NCI-H526 (cell line): ENCODE measurements at places on chromosomes 7 and 10.
A peak's percentile ranks its signal among the peaks of the same experiment; 100 is the strongest.

GRCh38 chr7:99601656-99602310 is 3.7 kb downstream of the TMEM225B start:
- no peak for DNase-seq

- no peak for DNase-seq
These were observed 20.6 kb downstream of the NPY start for GRCh38 chr7:24304494-24305095.

DNA sequence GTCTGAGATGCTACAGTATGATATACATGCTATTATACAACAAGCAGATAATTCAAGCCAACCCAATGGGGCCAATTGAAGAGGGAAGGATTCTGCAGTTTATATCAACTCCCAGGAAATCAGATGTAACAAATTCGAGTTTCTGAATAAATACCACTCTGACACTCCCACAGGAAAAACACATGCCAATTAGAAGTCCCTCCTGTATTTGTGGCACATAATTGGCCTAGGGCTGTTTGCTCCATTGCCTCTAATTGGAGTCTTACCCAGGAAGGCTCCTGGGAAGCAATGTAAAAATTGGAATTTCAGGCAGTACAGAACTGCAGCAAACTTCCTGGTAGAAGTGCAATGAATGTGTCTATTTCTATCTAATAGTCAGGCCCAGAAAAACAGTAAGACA is 4.7 kb downstream of the PPA1 start:
- no peak for DNase-seq

DNA sequence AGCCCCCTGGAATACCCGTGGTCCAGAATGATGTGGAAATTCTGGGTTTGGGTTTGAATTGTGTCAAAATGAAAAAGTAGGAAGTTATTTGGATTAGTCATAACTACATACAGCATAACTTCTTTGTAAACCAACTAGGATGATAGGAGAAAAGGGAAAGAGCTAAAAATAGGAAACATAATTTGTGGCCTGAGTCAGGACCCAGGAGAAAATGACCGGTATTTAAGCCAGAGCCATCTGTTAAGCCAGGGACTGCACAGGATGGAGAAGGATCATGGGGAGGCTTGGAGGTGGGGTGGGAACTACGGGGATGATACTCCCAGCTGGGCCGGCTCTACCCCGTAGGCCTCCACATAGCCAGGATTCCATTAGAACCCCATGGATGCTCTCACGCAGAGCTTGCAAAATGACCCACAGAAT is 98.6 kb downstream of the MYOF start:
- no peak for DNase-seq

GRCh38 chr7:35374858-35375257 is 121.0 kb upstream of the TBX20 start:
- no peak for DNase-seq

DNA sequence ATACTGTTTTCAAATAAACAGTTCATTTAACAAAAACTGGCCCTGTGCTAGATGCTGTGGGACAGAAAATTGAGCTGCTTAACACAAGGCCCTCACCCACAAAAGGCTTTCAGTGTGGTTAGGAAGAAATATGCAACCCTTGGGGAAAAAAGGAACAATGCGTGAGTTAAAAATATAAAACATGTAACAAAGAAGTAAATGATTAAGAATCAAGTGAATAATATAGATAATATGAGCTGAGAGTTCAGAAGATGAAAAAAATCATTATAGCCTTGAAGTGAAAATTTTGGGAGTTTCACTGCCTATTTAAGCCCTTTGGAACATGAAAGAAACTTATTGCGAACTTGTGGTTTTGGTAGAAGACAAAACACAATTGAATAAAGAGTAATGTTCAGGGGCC is 495.4 kb downstream of the GFRA1 start:
- no peak for DNase-seq

GRCh38 chr10:76657337-76658012 is 980.1 kb downstream of the KCNMA1 start:
- no peak for DNase-seq

GRCh38 chr10:103983367-103983911 is 16.5 kb downstream of the SLK start:
- DNase-seq, result no peak

DNA sequence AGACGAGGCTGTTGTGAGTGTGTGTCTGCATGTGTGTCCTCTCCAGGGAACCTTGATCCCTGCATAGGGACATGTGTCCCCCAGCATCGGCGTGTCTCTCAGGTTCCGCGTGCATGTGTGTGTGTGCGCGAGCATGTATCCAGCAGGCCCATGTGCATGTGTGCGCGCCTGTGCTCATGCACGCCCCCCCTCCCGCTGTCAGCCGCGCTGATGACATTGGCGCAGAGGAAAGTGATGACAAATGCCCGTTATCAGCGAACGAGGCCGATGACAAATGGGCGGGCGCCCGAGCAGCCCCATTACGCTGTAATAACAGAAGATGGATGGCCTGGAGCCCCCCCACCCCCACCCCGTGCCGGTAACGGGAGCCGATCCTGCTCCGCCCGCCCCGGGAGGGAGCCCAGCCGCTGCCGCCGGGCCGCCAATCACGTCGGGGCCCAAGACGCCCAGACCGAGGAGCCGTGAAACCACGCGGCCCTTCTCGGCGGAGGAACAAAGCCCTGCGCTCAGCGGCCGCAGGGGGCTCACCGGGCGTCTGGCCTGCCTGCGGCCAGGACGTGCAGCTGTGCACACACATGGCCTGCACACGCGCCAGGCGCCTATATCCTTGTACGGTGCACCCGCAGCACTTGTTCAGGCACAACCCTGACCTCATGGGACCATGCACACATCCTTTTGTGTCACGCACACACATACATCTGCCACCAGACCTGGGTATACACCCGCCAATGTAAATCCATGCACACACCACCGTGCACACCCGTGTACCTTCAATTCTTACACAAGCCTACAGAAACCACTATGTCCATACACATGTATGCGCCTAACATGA is 21.5 kb downstream of the POLL start:
- DNase-seq, result peak; percentile 41

GRCh38 chr10:111098679-111099437 is 22.0 kb downstream of the ADRA2A start:
- no peak for DNase-seq

- no peak for DNase-seq
These were observed 260.3 kb upstream of the FERD3L start for GRCh38 chr7:19405541-19405940.

- no peak for DNase-seq
These were observed 588 bp upstream of the PAOX start for GRCh38 chr10:133378251-133379096.

DNA sequence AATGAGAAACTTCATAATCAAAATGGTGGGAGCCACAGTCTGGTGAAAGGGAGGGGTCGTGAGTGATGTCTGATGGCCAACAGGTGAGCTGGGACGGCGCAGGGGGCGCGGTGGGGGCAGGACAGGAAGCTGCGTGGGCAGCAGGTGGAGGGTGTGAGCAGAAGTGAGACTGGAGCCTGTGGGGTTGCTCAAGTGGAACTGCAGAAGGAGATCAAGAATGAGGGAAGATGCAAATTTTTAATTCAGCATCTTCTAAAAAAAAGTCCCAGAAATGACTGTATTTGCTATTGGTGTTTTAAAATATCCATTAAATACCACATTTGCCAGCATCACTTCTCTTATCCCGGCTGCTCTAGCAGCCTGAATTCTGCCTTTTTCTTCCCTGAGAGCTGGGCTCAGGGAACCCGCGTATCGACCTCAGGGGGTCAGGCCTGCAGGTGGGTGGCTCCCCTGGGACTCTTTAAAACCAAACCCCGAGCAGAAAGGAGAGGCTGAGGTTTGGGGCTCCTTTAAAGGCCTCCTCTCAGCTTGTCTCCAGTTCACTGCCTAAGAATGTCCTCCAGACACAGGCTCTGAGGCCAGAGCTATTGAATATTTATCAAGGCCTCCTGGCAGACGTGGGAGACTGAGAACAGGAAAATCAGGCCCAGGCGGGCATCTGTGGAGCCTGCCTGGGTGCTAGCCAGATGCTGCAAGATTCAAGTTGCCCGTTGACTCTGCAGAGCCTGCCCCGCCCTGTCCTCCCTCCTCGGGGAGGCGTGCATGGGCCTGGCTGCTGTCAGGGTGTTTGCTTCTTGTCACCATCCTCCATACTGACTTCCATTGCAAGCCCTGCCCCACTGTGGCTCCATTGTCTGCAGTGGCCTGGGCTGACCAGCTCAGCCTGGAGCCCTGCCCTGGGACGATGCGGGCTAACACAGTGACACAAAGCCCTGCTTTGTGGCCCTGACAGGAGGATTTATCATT is 53.9 kb downstream of the SYPL1 start:
- DNase-seq, result peak; percentile 85

- DNase-seq, result peak; percentile 9
These were observed 546.9 kb downstream of the KCNMA1 start for GRCh38 chr10:77090381-77091356.

- DNase-seq, result peak; percentile 33
These were observed 100.1 kb downstream of the HIP1 start for GRCh38 chr7:75638594-75639070.

- no peak for DNase-seq
These were observed 217.0 kb downstream of the CREB5 start for GRCh38 chr7:28629216-28629842.

- no peak for DNase-seq
These were observed 396.7 kb downstream of the AUTS2 start for GRCh38 chr7:69994886-69995542.

GRCh38 chr10:1824928-1825327 is 87.6 kb upstream of the ADARB2 start:
- DNase-seq, result no peak
